Substantia nigra (tissue), 51 donors: ENCODE measurements at places on chromosomes 12 and 14.

DNA sequence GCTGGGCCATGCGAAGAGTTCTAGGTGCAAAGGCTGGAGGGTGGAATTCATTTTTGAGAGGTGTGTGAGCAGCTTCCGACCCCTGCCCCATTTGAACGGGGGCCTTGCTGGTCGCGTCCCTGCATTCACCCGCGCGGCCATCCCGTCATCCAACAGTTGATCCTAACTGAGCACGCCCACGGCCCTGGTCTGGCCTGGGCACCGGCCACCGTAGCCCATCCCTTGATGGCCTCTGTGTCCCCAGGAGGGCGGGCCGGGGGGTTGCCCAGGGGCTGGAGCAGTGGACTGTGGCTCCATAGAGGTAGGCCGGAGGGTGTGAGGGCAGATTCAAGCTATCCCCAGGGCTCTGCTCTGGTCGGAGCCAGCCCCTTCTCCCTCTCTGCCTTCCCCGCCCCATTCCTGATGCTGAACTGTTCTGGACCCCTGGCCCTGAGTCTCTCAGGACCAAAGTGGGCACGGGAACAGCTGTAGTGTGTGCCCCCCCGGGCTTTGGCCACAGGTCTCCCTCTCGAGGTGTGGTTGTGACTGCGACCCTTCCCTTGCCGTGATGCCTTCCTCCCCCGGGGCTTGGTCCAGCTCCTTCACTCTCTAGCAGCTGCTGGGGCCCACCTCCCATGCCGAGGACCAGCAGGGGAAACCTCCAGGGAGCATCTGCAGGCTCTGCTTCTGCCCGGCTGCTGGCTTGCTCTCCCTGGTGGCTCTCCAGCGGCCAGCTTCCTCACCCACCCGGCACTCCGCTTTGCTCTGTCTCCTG lies 9.1 kb downstream of the MEG3 start:
- no peak for DNase-seq

DNA sequence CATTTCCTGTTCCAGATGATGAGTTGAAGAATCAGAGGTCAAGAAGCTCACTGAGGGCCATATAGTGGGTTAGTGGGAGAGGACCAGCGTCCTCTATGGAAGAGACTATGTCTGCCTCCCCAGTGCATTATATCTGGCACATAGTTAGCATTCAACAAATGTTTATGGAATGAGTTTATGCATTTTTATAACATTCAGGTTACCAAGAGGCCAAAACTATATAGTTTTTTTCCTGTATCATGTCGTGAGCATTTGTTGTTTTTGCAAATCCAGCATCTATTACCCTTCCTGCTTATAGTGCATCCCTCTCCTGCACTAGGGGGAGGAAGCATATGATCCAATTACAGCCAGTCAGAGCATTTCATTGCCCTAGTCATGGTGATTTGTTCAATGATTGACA lies 60.6 kb downstream of the SUDS3 start:
- DNase-seq, result no peak

- DNase-seq, result no peak
Measured at GRCh38 chr12:24270965-24271364, 321.5 kb upstream of the SOX5 start.

- DNase-seq, result peak; percentile 24
Measured at GRCh38 chr12:130832561-130833209, 6.4 kb downstream of the STX2 start.

DNA sequence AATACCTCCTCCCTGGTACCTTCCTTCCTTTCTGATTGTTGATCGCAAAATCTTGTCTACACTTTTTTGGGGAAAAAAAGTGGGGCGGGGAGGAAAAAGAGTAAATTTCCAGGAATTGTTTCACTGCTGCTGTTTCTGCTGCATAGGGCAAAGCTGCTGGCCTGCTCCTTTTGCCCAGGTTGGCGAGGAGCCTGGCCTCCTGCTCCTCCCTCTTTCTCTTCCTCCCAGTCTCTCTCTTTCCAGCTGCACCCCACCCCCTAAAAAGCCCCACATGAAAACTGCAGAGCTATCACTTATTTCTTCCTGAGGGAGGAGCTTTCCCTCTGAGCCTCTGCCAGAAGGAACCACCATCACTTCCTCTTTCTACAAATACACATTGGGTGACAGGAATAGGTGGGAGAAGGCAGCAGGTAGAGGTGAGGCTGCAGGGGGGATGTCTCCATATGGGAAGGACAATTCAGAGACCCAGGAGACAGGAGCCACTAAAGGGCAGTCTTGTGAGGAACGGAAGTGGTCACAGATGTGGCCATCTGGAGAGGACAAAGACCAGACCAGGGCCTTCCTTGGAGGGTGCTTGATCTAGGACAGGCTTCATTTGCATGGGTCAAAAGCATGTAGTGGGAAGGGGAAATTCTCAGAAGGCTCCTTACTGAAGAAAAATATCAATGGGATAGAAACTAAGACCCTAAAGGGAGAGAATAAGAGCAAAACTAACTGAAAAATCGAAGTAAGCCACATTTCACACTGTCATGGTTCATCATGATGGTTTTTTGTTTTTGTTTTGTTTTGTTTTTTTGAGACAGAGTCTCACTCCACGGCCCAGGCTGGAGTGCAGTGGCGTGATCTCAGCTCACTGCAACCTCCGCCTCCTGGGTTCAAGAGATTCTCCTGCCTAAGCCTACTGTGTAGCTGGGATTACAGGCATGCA lies 14.8 kb downstream of the ZBTB39 start:
- no peak for DNase-seq

GRCh38 chr12:56152756-56153677 lies 630 bp downstream of the MYL6B start:
- DNase-seq, result no peak

DNA sequence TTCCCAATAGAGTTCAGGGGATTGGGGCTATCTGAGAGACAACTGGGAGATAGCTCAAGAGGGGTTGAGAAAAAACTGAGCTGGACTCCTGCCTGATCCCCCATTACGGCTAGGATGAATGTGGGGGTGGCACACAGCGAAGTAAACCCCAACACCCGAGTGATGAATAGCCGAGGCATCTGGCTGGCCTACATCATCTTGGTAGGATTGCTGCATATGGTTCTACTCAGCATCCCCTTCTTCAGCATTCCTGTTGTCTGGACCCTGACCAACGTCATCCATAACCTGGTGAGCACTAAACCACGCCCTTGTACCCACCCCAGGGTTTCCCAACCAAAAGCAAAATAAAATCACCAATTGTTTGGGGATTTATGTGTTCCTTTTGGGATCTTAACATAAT lies 1.0 kb downstream of the ORMDL2 start:
- no peak for DNase-seq

DNA sequence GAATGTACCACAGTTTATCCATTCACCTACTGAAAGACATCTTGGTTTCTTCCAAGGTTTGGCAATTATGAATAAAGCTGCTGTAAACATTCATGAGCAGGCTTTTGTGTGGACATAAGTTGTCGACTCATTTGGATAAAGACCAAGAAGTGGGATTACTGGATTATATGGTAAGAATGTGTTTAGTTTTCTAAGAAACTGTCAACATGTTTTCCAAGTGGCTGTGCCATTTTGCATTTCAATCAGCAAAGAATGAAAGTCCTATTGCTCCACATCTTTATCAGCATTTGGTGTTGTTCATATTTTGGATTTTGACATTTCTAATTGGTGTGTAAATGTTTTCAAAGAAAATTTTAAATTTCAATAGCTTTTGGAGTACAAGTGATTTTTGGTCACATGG lies 27.3 kb upstream of the KLRF1 start:
- DNase-seq, result no peak

GRCh38 chr12:88238406-88238805 lies 96.3 kb downstream of the TMTC3 start:
- no peak for DNase-seq

GRCh38 chr12:132597333-132598316 lies 12.8 kb downstream of the LRCOL1 start:
- DNase-seq, result no peak
